ENCODE measurements at places on chromosomes 16 and 17.
A peak's percentile ranks its signal among the peaks of the same experiment; 100 is the strongest.

- DNase-seq = no peak
Observed at GRCh38 chr17:78905116-78905515, 2.1 kb upstream of the CEP295NL start.

- peak; percentile 30 for DNase-seq
Observed at GRCh38 chr16:84959045-84959576, 52.2 kb downstream of the ZDHHC7 start.

DNA sequence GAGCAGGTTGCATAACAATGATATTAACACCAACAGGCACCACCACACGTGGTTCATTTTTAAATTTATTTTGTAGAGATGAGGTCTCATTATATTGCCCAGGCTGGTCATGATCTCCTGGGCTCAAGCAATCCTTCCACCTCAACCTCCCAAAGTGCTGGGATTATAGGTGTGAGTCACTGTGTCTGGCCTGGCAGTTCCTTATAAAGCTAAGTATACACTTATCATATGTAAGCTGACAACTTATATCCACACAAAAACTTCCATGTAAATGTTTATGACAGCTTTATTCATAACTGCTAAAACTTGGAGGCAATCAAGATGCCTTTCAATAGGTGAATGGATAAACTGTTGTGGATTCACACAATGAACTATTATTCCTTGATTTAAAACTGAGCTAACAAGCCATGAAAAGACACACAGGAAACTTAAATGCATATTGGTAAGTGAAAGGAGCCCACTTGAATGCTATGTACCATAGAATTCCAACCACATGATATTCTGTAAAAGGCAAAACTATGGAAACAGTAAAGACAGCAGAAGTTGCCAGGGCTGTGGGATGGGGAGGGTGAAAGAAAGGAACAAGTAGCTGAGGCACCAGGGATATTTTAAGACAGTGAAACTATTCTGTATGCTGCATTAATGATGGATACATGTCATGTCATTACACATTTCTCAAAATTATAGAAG lies 156.5 kb upstream of the KCNJ18 start:
- no peak for DNase-seq

DNA sequence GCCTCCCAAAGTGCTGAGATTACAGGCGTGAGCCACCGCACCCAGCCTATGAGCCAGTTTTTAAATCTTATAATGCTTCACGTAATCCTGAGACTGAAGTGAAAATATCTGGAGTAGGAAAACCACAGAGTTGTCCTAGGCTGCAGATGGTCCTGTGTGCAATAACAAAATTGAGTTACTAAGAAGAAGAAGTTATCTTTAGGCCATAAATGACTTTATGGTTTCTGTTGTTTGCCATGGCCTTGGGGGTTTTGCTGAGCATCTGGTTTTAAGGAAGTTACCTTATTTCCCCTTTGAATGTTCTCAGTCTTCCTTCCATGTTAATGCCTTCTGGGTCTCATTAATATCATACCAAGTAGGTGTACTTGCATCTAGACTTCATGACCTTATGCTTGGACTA lies 16.5 kb downstream of the NMT1 start:
- DNase-seq = no peak

DNA sequence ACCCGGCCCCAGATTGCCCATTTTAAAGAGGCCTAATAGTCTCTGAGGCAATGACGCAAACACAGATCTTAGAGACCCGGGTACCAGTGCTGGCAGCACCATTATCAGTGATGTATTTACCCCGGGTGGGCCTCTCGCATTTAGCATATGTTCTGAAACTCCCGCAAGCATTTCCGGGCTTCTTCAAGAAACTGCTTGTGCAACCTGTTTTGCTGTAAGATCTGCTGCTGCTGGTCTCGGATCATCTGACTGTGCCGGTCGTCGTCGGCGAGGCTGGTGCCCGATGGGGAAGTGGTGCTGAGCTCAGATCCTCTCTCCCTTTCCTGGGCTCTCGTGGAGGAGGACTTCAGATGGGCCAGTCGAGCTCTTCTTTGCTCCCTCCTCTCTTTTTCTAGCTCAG lies 12.5 kb downstream of the CEP295NL start:
- DNase-seq = no peak

DNA sequence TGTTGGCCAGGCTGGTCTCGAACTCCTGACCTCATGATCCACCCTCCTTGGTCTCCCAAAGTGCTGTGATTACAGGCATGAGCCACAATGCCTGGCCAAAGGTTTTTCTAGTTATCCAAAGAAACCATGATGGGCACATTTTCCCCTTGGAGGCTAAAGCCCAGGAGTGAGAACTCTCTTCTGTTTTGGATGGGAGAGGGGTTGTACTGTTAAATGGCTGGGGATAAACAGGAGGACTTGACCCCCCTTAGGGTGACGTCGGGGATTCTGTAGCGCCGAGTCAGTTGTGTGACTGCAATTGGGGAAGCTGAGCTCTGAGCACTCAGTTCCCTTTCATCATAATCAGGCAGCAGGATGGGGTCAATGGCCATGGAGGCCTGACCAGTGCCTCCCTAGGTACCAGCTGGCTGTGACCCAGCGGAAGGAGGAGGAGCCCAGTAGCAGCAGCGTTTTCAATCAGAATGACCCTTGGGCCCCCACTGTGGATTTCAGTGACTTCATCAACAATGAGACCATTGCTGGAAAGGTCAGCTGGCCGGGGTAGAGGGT lies 4.1 kb downstream of the AOC3 start:
- DNase-seq = no peak

DNA sequence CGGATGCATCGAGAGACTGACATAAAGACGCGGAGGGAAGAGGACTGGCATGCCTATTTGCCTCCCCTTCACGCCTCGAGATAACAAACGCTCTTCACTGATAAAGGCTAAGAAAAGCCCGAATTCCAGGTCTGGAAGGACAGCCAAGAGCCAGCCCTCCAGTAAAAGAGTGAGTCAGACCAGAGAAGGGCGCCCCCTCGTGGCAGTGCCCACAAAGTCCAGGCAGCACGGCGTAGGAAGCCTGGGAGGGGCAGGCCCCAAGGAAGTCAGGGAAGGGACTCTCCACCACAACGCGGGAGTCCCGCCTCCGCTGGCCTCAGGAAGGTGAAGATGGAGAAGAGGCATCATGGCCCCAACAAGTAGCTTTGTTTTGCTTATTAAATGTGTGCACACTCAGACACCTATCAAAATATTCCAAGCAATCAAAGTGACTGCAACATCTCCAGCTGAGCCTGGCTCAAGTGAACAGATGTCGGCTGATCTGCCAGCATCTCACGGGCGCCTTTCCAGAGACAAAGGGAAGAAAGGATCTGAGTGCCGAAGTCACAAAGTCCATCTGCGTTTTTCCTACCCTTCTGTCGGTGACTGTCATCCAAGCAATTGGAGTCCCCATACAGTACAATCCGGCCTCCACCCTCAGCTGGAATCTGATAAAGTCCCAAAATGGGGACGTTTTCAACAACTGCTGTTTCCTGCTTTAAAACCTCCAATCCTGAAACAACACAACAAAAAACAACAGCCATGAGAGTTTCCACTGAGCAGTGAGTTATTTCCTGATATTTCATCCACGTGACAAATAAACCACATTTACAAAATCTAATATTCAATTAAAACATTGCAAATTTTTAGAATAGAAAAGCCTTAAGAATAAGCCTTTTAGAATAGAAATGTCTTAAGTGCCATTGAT lies 20.4 kb upstream of the SLC38A8 start:
- peak; percentile 69 for DNase-seq

GRCh38 chr17:50209472-50210239 lies 8.2 kb upstream of the COL1A1 start:
- no peak for DNase-seq

DNA sequence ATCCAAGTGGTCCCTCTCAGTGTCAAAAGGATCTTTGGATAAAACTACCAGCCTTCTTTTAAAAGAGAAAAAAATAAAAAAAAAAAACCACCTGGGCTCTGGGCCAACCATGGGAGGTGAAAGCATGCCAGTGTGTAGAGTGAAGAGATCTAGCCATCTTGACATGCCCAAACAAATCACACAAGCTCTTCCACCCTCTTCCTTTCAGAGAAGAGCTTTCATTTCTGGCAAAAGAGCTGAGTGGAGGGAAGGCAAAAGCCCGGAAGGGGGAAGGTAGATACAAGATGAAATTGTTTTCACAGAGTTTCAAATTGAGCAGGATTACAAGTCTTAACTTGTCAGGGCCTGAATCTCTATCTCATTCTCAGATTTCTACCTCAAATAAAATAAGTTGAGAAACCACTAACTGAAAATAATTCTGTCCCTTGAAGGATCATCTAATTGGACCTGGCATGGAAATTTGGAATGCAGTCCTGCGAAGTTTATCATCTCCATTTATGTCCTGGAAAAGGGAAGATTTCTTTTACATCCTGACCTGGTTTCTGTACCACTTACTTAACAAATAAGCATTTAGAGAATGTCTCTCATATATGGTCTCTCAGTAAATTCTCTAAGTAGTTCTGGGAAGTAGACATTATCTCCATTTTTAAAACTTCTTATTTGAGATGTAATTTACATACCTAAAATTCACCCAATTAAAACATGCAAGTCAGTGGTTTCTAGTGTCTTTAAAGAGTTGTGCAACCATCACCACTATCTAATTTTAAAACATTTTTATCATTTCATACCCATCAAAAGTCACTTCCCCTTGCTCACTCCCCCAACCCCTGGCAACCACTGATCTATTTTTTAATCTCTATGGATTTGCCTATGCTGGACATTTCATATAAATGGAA lies 93.7 kb downstream of the TANGO6 start:
- no peak for DNase-seq

GRCh38 chr16:3080024-3080423 lies 14.6 kb downstream of the IL32 start:
- DNase-seq = no peak

- DNase-seq = no peak
Observed at GRCh38 chr16:73605309-73605708, 557.4 kb upstream of the ZFHX3 start.

GRCh38 chr16:86239381-86239780 lies 270.9 kb upstream of the FOXF1 start:
- no peak for DNase-seq

DNA sequence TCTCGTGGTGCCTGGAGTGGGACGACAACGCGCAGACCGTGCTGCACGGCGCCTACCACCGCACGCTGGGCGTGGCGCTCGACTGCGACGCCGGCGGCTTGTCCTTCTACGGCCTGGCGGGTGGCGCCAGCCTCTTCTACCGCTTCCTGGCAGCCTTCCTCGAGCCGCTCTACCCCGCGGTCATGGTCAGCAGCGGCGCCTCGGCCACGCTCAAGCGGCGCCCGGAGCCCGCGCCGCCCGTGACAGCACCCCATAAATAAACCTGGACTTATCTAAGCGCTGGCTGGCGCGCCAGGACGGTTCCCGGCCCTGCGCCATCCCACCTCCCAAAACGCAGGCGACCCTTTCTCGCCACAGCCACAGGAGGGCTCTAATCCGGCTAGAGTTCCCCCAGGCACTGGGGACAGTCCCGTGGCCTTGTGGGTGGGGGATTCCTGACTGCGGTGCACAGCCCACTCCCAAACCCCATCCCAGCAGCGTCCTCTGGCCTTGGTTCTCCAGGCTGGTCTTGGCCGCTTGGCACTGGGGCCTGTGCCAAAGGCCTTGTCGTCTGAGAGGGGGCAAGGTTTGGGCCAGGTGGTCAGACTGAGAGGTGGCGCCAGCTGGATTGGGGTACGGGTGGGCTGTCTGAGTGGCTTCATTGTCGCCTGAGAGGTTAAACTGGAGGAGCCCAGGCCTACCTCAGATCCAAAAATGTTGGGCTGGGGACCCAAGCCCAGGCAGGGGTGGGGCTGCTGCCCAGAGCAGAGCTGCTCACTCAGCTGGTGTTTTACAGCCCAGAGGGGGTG lies 10.1 kb upstream of the SLC16A5 start:
- DNase-seq = peak; percentile 55

GRCh38 chr16:79041206-79041605 lies 559.3 kb downstream of the MAF start:
- DNase-seq = no peak

- DNase-seq = peak; percentile 16
Observed at GRCh38 chr16:49876716-49877129, 20.8 kb upstream of the ZNF423 start.

GRCh38 chr16:59973966-59974365 lies 1239.8 kb upstream of the GOT2 start:
- peak; percentile 15 for DNase-seq

GRCh38 chr16:89482817-89483205 lies 7.5 kb downstream of the ANKRD11 start:
- DNase-seq = no peak

GRCh38 chr17:31841850-31842194 lies 17.2 kb downstream of the COPRS start:
- DNase-seq = no peak

GRCh38 chr16:78034530-78034929 lies 12.2 kb downstream of the CLEC3A start:
- DNase-seq = no peak

DNA sequence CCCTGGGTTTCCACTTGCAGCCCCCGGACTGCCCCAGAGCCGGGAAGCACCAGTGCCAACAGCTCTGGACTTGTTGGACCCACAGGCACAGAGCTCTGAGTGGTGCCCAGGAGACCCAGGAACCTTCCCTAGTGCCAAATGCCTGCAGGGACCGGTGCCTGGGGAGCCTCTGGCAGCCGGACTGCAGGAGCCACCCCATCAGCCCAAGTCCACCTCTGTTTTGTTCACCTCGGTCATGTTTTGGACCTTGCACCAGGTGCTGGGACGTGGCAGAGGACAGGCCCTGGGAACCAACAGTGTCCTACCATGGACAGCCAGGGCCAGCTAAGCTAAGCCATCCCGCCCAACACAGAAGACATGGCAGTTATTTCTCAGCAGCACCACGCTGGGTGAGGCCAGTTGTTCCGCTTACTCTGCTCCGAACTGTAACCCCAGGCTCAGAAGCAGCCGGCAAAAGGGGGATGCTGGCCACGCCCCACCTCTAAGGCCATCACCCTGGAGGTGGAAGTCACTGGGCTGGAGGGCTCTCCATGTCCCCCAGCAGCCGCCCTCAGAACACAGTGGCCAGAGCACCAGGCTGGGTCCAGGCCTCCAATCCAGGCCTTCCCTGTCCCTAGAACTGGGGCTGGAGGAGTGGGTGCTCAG lies 79.8 kb downstream of the AMFR start:
- DNase-seq = no peak

DNA sequence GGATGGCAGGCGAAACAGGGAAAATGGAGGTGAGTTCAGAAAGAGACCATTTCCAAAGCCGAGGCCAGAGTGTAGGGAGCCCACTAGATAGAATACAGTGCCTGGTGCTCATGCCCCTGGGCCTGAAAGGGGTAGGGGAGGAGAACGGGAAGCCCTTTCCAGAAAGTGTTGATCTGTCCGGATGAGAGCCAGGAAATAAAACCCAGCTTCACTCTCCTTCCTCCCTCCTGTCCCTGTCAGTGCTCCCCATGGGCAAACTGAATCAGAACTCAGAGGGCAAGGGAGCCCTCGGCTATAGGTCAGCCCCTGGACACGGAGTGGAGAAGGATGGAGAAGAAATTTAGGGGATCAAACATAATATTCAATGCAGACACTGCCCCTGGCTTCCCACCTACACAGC lies 57.7 kb upstream of the RPL38 start:
- no peak for DNase-seq

GRCh38 chr17:64218066-64218465 lies 45.0 kb downstream of the TEX2 start:
- no peak for DNase-seq

DNA sequence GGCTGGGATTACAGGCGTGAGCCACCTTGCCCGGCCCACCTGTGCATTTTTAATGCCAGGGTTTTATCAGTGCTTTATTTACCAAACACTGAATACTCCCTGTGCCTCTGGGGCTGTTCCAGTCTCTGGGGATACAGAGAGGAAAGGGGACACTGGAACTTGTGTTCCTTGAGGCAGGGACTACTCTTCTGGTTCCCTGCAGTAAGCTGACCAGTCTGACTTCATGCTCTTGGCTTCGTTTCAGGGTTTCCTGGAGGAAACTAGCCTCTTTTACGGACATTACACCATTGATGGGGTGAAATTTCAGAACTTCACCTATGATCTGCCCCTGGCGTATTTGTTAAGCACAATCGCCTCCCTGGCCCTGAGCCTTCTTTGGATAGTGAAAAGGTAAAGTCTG lies 37.4 kb upstream of the COQ7 start:
- no peak for DNase-seq

All from RKO (cell line).